ENCODE measurements at places on chromosomes 6 and 20.

DNA sequence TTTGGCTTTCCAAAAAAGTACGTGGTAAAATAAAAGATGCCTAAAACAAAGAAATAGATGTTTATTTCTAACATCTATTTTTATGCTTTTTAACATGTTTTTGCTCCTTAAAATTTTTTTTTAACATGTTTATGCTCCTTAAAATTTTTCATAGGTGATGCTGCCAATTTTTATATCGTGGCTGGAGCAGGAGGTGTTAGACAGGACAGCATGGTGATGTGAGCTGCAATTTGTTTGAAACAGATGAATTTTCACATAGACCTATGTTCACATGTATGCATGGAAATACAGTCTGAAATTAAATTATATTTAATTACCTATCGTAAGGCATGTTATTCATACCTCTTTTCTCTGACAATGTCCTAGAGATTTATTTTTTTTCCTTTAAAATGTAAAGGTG, 784.8 kb downstream of the EPHA7 start:
- no peak for DNase-seq

GRCh38 chr6:123997223-123997622, 193.6 kb downstream of the NKAIN2 start:
- no peak for DNase-seq

DNA sequence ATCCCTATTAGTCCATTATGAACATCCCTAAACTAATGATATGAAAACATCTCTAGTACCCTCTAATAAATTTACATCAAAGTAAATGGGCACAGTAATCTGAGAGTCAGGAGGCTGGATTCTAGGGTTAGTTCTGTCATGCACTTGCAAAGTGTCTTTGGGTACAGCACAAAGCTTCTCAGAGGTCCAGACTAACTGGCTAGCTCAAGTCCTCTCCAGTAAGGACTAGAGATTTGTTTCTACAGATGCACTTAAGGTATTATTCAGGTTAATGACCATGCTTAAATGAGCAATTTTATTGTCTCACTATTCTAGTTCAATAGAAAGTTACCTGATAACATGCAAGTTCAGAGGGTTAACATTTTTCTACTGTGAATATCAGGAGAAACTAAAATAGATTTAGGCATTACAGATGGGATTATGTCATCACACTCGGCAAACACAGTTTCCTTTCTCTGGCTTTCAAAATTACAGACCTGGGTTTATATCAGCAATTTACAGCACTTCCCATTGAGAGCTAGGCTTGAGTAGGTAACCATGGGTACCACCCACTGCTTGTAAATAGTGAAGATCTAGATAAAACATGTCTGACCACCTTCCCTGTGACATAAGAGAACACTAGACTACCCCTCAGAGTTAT, 402.9 kb upstream of the RUNX2 start:
- no peak for DNase-seq

GRCh38 chr6:15247500-15248450, 1.9 kb downstream of the JARID2 start:
- DNase-seq, result peak; percentile 59

DNA sequence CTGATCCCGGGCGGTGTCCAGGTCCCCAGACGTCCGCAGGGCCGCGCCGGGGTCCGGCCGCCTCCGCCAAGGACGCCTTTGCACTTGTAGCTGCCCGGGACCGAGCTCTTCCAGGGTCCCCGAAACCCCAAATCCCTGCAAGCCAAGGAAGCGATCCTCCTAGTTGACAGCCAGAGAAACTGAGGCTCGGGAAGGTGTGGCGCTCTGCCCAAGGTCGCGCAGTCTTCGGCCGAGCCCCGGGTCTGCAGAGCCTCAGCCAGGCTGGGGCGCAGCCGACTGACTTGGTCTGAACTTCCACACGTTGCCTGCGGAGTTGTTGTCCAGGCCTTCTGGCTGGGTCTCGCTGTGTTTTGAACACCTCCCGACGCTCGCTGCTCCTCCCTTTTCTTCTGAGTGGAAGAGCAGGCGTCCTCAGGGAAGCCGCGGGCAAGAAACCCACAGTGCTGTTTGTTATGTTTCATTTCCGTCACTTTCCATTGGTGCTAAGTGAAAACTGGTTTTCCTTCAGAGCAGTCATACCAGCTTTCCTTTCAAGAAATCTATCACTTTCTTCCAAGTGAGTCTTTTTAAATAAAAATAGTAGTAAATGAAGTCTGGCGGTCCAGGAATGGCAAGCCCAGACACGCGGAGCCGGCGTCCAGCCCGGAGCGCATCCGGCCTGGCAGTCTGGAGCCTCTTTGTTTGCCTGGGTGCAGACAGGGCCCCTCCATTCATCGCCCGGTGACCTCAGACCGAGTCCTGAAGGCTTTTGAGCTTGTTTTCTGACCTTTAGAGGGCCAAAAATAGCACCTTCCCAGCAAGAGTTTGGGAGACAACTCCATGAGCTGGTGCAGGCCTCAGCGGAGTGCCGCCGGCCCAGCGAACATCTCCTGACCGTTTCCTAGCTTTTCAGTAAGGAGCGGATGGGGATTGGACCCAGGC, 698 bp downstream of the FAM210B start:
- DNase-seq, result no peak

DNA sequence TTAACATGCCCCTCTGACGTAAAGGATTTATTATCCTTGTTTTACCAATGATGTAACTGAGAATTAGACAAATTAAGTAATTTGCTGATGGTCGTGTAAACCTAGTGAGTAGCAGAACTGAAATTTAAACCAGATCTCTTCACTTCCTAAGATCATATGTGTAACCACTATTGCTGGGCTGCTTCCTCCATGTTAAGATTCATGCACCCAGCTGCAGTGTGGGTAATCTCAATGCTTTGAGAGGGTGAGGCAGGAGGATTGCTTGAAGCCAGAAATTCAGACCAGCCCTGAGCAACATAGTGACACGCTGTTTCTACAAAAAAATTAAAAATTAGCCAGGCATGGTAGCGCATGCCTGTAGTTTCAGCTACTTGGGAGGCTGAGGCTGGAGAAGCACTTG, 97.9 kb downstream of the L3MBTL3 start:
- DNase-seq, result no peak

DNA sequence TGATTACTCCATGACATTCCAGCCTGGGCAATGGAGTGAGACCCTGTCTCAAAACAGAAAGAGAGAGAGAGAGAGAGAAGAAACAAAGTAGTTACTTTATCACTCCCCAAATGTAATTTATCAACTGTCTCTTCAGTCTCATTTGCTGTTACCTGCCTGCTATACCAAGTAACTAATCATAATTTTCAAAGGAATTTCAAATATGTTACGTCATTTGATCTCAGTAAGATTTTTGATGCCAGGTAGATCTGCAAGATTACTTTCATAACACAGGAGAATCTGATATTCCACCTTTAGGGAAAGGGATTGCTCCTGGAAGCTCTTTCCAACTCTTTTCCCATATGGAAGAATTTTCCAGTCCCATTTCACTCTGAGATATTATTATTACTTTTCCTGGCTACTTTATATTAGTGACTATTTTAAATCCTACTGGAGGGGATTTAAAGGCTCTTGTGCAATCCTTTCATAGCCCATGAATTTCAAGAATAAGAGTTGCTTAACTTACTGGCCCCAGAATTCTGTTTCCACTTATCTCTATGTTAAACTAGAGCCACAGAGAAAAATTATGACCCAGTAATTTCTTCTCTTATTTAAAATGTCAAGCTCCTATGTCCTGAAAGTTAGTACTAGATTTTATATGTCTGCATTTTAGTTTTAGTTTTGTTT, 390.2 kb upstream of the FLRT3 start:
- DNase-seq, result no peak

GRCh38 chr6:89237158-89237557, 20.0 kb upstream of the GABRR1 start:
- no peak for DNase-seq

DNA sequence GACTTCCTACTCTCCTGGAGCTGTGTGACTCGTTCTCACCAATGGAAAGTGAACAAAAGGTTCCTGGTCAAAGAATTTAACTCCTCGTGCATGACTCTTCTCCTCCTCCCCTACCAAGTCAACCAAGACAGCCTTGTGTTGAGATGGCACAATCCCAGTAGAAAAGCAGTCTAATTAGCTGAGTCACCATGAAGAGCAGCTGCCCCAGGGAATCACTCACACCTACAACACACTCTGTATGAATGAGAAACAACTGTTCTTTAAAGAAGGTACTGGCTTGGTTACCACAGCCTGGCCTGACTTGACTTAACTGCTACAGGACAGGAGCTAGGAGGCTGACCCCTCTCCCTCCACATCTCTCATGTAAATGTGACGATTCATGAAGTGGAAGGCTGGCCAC, 2.9 kb upstream of the HLA-DOB start:
- DNase-seq, result no peak

GRCh38 chr20:35030136-35030535, 62.5 kb downstream of the TRPC4AP start:
- no peak for DNase-seq

DNA sequence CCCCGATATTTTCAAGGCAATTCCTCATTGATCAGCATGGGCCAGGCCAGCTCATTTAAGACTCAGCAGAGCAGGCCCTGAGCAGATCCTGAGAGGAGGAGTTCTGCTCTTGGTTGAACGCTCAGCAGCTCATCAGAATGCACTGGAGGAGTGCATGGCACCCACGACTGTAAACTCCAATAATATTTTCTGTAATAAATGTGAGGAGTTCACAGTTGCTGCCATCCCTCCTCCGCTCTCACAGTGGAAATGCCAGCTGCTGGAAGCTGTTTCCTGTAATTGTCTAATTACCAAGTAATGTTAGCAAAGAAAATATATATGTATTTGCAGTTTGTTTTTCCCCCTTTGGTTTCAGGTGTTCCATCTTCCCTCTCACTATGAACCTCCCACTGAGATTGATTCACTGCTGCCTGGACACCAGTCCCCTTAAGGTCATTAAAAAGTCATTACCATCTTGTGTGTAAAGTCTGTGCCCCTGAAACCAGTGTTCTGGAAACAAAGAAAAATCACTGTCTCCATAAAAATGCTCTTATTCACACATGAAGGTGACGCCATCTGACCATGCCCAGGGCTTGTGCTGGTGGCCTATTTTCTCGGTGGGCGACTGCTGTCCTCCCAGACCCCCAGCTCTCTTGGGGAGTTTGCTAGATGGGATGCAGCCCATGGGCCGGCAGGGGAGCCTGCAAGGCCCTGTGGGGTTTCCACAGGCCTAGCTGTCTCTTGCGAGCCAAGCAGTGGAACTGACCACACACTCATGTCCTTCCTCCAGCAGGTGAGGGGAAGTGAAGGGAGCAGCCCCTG, 374.2 kb downstream of the ZFAND3 start:
- no peak for DNase-seq

GRCh38 chr6:152398316-152398715, 238.8 kb downstream of the SYNE1 start:
- no peak for DNase-seq

GRCh38 chr6:160808263-160808662, 106.2 kb downstream of the PLG start:
- no peak for DNase-seq

GRCh38 chr6:123022975-123023374, 26.9 kb downstream of the CLVS2 start:
- DNase-seq, result peak; percentile 50

DNA sequence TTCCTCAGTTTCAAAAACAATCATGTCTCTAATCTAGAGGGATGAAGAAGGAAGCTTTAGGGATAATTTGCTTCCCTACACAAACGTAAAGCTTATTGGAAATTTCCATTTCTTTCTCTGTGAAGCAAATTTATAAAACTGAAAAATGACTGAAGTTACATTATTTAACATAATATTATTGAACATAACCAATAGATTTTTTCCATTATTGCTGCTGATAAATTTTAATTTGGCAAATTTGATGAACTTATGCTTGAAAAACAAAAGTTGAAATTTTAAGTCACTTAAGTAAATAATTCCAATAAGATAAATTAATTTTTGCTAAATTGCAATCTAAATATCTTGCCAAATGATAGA, 140.9 kb downstream of the GMDS start:
- no peak for DNase-seq

DNA sequence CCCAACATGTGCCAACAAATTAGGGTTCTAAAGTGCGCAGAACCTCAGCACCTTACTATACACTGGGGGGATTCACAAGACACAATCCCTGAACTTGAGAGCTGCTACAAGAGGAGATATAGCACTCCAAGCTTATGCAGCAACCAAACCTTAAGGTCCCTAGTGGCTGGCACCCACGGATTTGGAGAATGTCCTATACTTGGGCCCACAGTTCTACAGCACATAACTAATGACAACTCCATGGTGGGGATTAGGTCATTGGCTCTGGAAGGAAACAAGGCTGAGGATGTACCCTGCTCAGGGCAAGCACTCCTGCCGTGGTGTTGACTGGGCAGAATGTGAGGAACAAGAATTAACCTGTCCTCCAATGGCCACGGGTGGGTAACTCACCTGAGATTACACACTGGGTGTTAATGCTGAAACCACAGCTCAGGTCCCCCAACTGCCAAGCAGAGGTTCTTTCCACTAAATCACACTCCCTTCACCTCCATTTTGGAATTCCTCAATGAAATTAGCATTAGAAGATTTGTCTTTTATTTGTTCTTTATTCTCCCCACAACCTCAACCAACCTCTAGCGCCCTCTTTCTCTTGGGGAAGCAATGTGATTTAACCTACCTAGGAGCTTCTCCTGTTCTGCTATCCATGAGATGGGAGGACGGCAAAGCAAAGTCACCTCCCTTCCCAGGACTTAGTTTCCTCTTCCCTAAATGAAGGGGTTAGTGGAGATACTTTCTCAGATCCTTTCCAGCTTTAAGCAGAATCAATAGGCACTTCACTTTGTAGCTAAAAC, 32.0 kb downstream of the TRERF1 start:
- no peak for DNase-seq

GRCh38 chr6:113018351-113019151, 671.4 kb downstream of the RFPL4B start:
- DNase-seq, result no peak
